ENCODE measurements at places on chromosomes 13 and 19.

GRCh38 chr13:109802936-109803335, 16.6 kb upstream of the IRS2 start:
- DNase-seq, result no peak

DNA sequence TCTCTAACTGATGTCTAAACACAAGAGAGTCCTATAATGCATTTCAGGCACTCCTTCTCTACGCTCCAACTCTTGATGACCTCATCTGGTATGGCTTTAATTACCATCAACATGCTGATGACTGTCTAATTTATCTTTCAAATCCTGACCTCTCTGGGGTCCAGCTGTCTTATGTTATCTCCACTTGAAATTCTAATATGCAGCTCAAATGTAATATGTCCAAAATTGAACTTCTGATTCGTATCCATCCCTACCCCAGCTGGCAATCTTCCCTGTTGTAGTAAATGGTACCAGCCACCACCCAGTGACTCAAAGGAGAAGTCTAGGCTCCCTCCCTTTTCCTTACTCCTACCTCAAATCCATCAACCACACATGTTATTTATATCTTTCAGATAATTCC, 288.0 kb upstream of the SLC10A2 start:
- no peak for DNase-seq

GRCh38 chr13:61727767-61728166, 312.1 kb upstream of the PCDH20 start:
- DNase-seq, result no peak

DNA sequence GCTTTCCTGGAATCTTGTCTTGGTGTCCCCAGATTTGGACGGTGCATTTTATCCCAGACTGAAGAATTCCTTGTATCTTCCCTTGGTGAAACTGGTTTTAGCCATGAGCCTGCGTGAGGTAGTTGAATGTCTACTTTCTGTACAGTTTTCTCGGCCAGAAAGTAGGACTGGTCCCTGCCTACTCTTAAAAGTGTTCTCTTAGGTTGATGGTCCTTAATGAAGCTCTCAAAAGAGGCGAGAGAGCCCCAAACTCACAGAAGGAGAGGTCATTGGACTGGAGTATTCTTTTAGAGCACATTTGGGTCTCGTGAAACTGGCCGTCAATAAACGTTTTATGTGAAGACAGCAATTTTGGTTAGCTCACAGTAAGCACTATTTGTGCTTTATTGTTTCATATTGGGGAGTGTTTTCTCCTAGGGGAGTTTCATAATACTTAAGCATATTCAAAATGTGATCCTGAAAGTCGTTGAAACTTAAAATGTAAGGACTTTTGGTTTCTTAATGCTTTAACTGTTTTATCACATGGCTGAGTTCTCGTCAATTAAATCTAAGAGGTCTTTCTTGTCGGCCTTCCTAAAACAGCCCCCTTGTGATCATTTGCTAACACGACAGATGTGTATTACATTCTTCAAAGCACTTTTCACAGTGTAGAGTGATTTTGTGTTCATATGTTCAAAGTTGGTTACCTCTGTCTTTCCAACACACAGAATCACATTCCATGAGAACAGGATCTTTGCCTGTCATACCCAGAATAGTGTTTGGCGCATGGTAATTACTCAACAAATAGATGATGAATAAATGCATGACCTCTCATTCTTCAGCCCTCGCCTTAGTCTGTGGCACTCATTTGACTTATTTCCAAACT, 889 bp downstream of the GTF2F2 start:
- no peak for DNase-seq

DNA sequence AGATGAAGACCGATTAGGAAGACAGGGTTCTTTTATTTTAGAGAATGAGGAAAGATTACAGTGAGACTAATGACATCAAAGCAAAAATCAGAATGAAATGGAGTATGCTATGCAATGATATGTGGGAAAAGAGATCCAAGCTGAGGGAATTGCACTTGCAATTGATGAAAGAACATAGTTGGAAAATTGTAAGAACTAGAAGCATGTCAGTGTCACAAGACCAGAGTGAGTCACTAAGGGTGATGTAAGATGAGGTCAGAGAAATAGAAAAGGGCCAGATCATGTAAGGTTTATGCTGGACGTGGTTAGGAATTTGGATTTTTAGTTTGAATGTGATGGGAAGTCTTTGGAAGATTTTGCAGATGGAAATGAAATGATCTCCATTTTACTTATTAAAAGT, 1937.3 kb downstream of the OLFM4 start:
- no peak for DNase-seq

- no peak for DNase-seq
These were observed 453.7 kb downstream of the PCDH17 start for GRCh38 chr13:58085274-58085673.

GRCh38 chr19:33298146-33298911, 4.0 kb downstream of the CEBPA start:
- DNase-seq, result no peak

GRCh38 chr13:36420437-36420891, 11.8 kb upstream of the CCNA1 start:
- no peak for DNase-seq

GRCh38 chr13:31435536-31435935, 235.8 kb downstream of the B3GLCT start:
- DNase-seq, result no peak

GRCh38 chr13:58300224-58300623, 668.7 kb downstream of the PCDH17 start:
- no peak for DNase-seq

DNA sequence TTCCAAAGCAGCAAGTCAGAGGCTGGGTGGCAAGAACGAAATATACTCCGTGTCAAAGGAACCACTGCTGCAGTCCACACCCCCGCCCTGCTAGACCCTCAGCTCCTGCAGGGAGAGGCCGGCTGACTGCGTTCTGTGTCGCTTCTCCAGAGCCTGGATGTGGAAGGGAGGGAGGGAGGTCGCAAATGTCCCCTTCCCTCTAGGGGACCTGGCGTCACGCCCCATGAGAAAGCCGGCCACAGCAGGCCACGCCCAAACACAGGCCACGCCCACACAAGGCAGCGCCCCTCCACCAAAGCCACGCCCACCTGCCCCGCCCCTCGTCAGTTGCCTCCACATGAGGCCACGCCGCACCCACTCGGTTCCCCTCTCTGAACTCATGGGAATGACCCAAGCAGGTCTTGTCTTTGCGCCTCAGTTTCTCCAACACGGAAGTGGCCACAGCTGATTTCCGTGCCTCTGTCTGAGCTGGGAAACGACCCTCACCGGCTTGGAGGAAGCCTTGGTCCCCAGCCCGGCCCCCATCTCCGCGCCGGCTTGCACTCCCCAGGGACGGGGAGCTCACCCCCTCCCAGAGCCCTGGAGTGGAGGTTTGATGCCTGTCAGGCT, 38.4 kb upstream of the TCF3 start:
- DNase-seq, result no peak

- DNase-seq, result no peak
These were observed 126.8 kb downstream of the LMO7 start for GRCh38 chr13:75762955-75763354.

All from esophagus squamous epithelium (tissue), 5 donors.